ENCODE measurements at places on chromosomes 12 and 14.

DNA sequence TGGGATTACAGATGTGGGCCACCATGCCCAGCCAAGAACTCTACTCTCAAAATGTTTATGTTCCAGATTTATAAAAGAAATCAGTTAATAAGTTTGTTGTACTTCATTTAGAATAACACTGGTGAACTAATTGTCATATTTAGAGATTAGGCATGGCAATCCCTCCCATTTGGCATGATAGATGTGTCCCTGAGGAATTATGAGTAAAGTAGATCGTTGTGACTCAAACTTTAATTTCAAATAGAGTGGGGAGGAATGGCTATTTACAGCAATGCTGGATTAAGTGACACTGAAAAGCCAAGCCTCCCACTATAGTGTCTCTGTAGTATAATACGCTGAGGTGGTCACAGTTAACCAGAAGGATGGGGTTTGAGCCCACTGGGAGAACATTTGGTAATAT is 39.3 kb upstream of the RTRAF start:
- DNase-seq = no peak

DNA sequence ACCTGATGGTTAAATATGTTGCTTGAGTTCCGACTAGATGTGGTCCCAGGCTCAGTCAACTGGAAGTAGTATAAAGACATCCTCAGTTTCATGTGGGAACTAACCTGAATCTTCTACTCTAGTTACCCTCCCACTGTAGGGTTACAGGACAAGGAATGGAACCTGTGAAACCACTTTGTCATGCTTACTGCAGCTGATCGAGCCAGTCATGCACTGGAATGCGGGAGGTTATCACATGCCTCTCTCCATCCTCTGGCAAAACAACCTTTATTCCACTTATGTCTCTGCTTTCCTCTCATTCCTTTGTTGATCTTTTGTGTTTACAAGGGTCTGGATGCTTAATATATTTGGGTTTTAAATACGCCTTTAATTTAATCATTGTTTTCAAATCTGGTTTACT is 111.9 kb upstream of the DDHD1 start:
- no peak for DNase-seq

DNA sequence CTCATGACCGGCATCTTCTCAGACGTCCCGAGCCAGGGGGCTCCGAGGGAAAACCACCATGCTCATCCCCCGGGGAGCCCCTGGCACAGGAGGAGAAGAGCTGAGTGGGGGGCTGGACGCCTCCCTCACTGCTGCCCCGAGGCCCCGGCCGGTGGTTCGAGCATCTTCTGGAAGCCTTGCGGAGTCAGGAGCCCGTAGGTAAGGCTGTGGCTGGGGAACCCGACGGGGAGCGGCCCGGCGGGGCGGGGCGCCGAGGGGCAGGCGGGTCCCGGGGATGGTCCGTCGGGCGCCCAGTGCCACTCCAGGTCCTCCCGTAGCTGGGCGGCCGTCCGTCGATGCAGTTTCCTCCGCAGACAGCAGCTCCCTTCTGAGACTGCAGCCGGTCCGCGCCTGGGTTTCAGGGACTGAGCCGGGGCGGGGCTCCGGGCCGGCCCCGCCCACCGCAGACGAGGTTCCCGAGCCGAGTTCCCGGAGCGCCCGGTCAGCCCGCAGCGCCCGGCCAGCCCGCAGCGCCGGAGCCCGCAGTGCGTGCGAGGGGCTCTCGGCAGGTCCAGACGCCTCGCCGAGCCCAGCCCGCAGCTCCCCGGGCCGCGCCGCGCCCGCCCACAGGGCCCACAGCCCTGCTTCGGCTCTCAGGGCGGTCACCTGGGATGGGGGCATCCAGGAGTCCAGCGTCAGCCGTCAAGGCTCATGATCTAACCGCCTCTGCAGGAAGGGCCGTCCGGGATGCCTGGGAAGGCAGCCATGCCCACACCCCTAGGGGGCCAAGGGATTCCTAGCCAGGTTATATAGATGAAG is at the start of gene PGF:
Gene PGF (minus strand): TSS at position 369 of the 798 bp plus-strand sequence. CDS start 355 bp downstream, at position 14.
- peak; percentile 24 for DNase-seq

DNA sequence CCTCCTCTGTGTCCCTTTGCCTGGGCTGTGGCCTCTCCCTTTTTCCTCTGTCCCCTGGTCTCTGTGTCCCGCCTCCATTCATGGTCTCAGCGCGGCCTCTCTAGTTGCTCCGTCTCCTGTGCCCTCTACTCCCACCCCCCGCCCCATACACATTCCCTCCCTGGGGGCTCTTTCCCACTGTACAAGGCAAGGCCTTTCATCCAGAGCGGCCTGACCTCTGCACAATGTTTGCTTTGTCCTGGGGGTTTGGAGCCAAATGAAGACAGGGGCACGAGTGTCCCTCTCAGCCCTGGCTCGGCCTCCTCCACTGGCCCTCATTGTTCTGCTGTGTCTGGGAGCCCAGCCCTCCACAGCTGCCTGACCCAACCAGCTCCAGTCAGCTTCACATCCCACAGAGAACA is 678.6 kb downstream of the BCL11B start:
- no peak for DNase-seq

- no peak for DNase-seq
These were observed 115.4 kb upstream of the KRAS start for GRCh38 chr12:25366122-25366521.

DNA sequence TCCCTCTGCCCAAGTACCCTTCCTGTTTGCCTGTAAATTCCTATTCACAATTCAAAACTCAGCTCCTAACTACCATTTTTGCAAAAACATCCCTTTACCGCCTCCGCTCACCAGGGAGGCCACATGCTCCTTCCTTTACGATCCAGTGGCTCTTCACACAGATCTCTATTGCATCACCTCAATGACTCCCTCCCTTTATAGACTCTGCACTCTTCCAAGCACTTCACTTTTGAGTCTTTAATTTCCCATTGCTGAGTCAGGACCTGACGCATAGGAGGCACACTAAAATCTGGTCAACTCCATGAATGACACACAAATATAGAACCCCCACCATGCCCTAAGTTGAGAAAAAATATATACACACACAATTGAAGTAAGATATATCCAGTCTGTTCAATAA is 45.9 kb downstream of the PPP1R13B start:
- no peak for DNase-seq

- peak; percentile 50 for DNase-seq
These were observed 8.0 kb downstream of the IL23A start for GRCh38 chr12:56346675-56347074.

GRCh38 chr12:104273503-104273902 is 30.0 kb upstream of the EID3 start:
- DNase-seq = no peak

DNA sequence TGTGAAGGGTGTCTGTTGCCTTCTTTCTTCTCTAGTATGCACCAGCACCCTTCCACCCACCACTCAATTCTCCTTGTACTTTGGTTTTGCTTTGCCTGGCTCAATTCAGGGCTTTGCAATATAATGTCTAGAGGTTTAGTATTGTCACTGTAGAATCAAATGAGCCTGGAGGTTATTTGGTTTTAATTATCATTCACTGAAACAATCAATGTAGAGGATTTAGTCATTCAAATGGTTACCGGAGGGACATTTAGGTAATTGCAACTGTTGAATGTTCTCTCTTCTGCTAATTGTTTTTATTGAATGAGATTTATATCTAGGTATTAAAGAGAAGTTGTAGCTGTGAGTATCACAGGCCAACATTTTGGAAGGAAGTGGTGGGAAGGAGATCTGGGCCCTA is 29.3 kb upstream of the NFKBIA start:
- no peak for DNase-seq

DNA sequence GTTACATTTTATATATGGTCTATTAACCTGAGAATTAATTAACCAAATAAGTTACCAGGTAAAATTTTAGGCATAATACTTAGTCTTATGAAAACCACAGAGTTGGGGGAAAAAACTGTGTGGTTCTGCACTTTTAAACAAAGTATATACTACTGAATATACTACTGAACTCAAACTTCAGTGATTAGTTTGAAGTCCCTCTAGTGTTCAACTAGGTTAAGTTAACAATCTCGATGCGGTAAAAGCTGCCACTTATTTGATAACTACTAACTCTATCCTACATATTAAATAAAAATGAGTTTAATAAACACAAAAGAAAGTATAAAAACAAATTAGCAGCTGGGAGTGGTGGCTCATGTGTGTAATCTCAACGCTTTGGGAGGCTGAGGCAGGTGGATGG is 56.7 kb downstream of the MED13L start:
- DNase-seq = no peak

DNA sequence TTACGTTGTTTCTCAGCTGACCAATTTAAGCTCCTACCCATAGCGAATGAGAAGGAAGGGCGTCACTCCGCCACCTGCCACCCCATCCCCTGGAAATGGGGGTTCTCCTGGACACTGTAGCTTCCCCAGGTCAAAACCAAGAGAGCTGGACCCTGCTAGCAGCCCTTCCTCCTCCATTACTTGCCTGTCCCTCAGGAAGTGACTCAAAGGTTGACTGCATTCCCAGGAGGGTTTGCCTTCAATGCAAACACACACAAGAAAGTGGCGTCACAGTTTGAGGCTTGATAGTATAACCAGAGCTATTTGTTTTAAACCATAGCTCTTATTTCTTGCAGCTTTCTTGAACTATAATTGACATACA is 79.1 kb downstream of the KCNK13 start:
- no peak for DNase-seq

DNA sequence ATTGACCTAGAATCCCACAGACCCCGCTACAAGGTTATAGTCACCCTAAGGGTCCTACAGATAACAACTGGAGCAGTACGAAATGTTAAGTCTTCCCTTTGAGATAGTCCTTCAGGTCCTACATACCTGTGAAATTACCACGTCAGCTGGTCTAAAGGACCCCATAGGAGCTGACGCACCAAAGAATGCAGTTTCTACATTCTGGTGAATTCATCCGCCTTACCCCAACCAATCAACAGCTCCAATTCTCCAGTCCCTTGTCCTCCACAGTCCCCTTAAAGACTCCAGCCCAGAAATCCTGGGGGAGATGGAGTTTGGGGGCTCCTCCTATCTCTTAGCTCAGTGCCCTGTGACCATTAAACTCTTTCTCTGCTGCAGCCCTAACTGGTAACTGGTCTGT is 36.2 kb upstream of the PRMT8 start:
- no peak for DNase-seq

GRCh38 chr12:112851024-112851777 is 55.6 kb upstream of the OAS1 start:
- DNase-seq = no peak

DNA sequence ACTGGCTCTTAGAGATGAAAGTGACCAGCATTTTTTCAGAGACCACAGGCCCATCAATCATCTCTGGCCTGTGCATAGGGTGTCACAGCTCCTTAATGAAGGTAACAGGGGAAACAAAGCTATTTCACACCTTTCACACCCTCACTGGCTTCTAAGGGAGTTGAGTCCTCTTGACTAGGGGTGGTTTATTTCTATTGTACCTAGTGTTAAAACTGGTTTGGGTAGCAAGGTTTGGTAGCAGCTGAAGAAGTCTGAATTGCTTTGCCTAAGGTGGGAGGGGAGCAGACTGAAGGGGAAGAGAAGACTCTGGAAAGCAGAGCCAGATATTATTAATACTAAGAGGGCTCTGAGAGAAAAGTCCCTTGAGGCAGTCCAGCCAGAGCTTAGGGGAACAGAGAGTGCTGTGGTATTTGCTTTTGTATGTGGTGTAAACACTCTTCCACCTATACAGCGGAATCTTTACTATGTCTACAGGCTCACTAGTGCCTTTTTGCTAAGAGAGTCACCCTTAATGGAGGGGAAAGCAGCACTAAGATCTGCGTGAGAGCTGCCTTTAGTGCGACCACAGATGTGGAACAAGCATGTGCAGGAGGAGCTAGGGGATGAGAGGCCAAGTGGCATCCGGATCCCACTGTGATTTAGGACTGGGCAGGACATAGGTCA is 95.8 kb downstream of the STXBP6 start:
- no peak for DNase-seq

DNA sequence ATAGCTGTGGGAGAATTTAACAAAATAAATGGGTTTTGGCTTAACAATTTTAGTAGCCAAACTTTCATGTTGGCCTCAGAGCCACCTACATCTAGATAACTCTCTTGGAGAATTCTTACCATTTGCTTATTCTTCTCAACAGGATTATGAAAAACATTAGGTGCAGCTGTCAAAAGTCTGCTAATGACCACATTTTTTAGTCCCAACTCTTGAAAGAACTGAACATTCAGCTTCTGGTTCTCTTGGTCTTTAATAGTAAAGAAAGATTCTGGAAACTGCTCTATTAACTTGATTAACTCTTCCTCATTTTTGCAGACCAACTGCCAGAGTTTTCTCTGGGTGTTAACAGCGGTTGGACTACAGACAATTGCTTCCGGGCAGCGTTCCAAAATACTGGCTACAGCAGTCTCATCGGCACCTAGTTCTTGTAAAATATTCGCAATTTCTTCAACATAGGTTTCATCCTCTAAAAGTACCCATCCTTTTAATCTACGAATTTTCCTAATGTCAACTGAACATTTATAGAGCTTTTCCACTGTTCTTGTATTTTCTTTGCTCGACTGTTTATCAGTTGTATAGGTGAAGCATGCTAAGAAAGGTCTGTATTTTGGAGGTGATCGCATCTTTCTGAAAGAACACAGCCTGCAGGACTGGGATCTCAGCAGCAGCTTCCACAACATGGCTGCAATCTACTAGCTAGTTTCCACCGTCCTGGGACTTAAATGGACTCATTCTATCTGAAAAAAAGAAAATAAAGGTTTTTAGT is 8.7 kb downstream of the MTERF2 start:
- no peak for DNase-seq

DNA sequence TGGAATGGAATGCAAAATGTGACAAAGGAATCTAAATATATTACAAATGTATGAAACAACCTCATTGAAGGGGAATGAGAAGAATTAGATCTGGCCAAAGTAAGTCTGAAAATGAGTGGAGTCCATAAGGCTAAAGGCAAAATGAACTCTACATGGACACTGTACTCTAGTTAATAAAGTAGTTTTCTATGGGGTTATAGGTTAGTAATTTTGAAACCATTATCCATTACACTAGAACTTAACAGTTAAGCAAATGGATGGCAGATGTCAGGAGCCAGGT is 222.1 kb downstream of the NUAK1 start:
- no peak for DNase-seq

DNA sequence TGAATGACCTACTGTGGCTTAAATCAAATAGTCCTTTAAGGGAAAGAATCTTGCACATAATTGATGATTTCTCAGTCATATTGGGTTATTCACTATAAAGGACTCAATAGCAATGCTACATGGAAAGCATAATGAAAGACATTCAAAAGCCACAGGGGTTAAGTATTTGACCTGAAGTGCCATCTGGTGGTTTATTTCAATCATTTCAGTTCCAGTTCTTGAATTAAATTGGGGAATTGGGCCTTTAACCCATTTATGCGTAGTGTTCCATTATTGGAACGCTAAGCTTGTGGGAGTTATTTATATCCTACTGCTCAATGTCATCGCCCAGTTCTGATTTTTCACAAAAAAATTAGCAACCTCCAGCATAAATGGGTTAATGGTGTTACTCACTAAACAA is 41.3 kb upstream of the C12orf71 start:
- no peak for DNase-seq

Data from activated naive CD4-positive, alpha-beta T cell treated with anti-CD3 and anti-CD28 coated beads for 36 hours (primary cell).